Stimulated activated CD8-positive, alpha-beta memory T cell treated with anti-CD3 and anti-CD28 coated beads, Interleukin-4, amount 100 ng/mL, for 24 hours (primary cell): ENCODE measurements at places on chromosomes 3 and 15.

GRCh38 chr15:29968895-29969561, 113.7 kb upstream of the GOLGA8J start:
- no peak for DNase-seq

GRCh38 chr3:126414961-126415660, 20.4 kb downstream of the CFAP100 start:
- DNase-seq = no peak

GRCh38 chr15:56428821-56429458, 36.0 kb downstream of the MNS1 start:
- DNase-seq = no peak

- no peak for DNase-seq
Observed at GRCh38 chr3:80307844-80308243, 540.0 kb upstream of the ROBO1 start.

DNA sequence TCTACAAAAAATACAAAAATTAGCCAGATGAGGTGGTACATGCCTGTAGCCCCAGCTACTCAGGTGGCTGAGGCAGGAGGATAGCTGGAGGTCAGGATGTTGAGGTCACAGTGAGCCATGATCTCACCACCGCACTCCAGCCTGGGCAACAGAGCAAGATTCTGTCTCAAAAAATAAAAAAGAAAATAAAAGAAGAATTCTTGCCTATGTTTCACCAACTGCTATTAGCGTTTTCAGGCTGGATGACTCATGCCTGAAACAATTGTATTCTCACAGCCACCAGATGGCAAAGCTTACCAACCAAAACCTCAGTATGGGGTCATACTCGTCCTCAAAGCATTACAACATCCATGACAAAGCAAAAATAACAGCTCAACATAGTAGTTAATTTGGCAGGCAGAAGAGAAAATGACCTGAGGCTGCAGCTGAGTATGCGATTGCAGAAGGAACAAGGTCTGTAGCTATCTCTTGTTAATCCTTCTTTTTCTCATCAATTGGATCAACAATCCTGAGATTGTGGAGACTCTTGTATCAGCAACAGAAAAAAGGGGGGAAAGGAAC, 52.2 kb downstream of the TP53BP1 start:
- no peak for DNase-seq

DNA sequence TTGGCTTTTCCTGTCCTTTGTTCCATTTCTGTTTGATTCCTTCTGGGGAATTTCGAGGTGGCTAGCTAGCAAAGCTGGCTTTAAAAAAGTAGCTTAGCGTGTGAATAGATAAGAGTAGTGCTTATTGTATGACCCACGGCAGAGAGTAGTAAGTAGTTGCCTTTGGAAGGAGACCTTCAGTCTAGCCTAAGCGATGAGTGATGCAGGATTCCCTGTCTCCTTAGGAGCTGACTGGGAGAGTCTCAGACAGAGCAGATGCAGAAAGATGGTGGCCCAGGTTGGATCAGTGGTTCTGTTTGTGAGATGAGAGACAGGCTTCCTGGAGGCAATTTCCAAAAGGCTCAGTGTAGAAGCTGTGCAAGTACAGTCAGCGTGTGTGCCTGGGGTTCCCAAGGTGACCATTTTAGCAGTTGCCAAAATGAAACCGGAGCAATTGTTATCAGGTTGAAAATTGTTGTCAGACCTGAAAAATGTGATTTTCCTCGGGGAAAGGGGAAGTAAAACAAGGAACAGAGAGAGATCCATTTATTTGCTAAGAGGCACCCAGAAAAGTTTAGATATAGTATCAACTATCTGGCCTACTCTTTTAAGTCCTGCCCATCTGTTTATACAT, 681 bp upstream of the IL5RA start:
- no peak for DNase-seq

- DNase-seq = no peak
Observed at GRCh38 chr3:32239307-32240158, 1.1 kb downstream of the CMTM8 start.

DNA sequence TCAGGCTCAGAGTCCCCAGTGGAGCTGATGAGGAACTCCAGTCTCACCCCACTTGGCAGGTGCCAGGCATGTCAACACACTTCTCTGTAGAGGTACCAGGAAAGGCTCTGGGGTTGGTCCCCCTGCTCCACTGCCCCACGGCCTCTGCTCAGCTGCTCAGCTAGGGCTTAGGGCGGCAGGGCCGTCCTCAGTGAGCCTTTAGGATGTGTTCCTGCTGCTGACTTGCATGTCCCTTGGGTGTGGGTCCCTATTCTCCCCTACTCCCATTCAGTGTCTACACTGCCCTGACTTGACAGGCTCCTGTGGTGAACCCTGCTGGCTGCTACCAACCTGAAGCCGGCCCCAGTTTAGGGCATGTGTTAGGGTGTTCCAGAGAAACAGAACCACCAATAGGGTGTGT, 17.9 kb upstream of the POLG start:
- DNase-seq = no peak

- no peak for DNase-seq
Observed at GRCh38 chr3:195115600-195116406, 155.2 kb downstream of the XXYLT1 start.
